Endothelial cell of umbilical vein (primary cell): ENCODE measurements at places on chromosomes 2 and 18. TPM values are rescaled to one million over a fixed set of nuclear protein-coding genes. Genes with fewer than 3 reads are reported as not detected.

Gene BOLA3
- total RNA-seq, result 42.4 and 42.6 TPM in 2 replicates

Gene POTEJ
- 0.24 TPM in 1 of 2 replicates, not detected in the other for total RNA-seq

Gene HSBP1L1
- 3.7 and 5.2 TPM in 2 replicates for total RNA-seq

Gene TGFA
- 0.12 and 0.22 TPM in 2 replicates for total RNA-seq

Gene SETBP1
- 3.1 and 4.2 TPM in 2 replicates for total RNA-seq

Gene COLEC11
- not detected in 2 replicates for total RNA-seq

Gene SMAD7
- 3.6 and 4.6 TPM in 2 replicates for total RNA-seq

Gene VSNL1
- not detected in 2 replicates for total RNA-seq

Gene IL36RN
- not detected in 2 replicates for total RNA-seq

Gene IL1R2
- total RNA-seq, result not detected in 2 replicates

Gene OSR1
- not detected in 2 replicates for total RNA-seq

Gene SNX17
- total RNA-seq, result 86.5 and 103 TPM in 2 replicates

Gene ACVR1C
- not detected in 2 replicates for total RNA-seq

Gene PLCD4
- total RNA-seq, result 1.4 and 3.1 TPM in 2 replicates

Gene GALNT13
- 0.18 TPM in 1 of 2 replicates, not detected in the other for total RNA-seq

Gene OLA1
- 93.9 and 99.6 TPM in 2 replicates for total RNA-seq

Gene UGT1A8
- total RNA-seq, result not detected in 2 replicates

Gene KCNG2
- not detected in 2 replicates for total RNA-seq

Gene ABCG8
- total RNA-seq, result not detected in 2 replicates

Gene NCKAP5
- total RNA-seq, result 3.0 and 3.3 TPM in 2 replicates
